CD8-positive, alpha-beta T cell (primary cell): ENCODE measurements at places on chromosomes 3 and 15.

DNA sequence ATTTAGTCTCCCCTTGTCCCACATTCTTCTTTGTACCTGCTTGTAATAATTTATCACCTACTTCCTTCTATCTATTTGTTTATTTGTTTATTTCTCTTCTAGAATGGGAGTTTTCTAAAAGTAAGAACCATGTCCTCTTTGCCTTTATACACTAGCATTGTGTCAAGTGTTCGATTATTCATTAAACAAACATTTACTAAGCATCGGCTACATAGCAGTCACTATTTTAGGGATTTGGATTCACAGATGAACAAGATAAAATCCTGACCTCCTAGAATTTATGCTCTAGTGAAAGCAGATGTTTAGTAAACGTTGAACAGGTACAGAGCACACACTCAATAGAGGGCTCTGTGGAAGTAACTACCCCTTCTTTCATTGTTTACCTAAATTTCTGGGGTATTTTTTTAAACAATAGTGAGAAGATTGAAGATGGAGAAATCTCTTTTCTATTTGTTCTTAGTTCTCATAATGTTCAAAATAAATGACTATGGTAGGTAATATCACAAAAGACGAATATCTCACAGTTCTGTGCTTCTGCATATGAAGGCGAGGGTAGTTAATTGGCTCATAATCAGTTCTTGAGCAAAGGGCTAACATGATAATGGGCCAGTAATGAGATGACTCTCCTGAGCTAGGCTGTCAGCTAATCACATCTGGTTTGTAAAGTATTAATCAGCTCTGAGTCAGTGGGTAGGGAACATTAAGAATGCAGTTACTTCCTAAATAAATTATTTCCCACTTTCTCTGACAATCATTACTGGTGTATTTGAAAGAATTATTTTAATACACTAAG is 111.9 kb downstream of the SLC9A9 start:
- DNase-seq: no peak

DNA sequence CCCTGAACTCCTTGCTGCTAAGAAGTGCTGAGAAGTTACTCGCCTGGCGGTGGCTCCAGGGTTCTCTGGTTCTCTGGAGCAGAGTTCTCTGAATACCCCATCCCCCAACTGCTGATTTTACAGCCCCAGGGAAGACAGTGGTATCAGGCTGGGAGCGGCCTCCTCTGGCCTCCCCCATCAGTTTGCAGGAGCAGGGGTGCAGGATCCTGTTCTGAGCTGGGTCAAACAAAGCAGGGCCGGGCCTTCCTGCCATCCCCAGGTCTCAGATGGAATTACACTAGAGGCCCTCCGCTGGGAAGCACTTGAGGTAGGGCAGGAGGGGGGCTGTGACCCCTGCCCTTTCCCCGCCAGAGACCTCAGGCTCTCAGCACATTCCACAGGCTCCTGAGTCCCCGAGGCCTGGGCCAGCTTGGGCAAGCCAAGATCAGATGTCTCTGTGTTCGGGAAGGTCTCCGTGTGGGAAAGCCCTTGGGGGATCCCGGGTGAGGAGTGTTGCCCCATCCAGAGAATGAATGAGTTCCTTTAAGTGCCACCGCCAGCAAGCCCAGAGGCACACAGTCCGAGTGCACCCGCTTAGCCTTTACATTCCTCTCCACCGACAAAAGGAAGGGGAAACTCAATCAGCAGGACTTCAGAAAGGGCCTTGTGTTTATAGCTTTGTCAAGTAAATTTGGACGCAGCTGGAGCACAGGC is 149.9 kb downstream of the LRRK1 start:
- DNase-seq: no peak

DNA sequence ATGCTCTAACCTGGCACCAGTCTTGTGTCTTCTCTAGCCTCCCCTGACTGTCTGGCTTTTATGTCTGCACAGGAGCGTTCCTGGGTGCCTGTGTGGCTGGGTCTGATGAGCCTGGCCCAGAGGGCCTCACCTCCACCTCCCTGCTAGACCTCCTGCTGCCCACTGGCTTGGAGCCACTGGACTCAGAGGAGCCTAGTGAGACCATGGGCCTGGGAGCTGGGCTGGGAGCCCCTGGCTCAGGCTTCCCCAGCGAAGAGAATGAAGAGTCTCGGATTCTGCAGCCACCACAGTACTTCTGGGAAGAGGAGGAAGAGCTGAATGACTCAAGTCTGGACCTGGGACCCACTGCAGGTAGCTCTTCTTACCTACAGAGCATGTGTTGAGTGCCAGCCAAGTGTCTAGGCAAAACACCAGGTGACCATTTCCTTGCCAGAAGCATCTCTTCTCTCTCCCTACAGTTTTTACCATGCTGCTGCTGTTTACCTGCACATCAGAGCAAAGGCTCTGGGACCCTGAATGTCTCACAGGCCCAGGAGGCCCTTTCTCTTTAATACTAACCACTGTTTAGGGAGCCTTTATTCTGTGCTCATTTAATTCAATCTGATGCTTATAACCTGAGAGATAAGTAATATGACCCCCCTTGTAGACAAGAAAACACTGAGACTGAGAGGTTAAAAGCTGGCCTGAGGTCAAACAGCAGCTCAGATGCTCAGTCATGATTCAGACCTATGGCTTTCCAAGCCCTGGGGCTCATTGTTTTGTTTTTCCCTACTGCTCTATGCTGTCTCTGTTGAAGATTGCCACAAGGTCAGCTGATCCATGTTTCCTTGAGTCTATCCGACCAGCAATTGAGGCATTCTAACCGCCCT is 10.4 kb downstream of the PODXL2 start:
- DNase-seq: no peak

GRCh38 chr15:22224241-22224671 is 143.9 kb downstream of the OR4M2 start:
- DNase-seq: no peak

DNA sequence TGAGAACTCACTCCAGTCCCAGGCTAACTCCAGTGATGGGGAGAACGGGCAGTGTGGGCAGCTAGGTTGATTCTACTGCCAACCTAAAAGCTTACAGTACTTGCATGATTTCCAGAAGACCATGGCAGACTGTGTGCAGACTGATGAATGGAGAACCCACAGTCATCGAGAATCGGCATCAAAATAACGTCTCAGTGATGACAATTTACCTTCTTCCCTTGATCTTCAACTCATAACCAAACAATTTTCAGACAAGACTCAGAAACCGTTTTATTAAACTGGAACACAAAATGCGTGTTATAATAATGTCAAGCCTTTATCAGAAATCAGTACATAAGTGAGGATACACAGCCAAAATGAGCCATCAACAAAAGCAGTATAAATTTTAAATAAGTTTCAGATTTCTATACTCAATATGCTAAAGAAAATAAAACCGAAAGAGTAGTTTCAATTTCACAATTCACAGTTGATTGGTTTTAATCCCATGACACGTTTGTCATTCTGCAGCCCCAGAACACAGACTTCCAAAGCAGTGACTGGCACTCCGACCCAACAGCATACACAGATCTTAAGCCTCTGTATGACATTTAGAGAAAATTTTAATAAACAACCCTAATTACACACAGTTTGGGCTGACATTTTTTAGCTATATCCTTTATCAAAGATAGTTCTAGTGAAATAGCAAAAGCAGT is 54.5 kb downstream of the ZMAT3 start:
- DNase-seq: no peak

DNA sequence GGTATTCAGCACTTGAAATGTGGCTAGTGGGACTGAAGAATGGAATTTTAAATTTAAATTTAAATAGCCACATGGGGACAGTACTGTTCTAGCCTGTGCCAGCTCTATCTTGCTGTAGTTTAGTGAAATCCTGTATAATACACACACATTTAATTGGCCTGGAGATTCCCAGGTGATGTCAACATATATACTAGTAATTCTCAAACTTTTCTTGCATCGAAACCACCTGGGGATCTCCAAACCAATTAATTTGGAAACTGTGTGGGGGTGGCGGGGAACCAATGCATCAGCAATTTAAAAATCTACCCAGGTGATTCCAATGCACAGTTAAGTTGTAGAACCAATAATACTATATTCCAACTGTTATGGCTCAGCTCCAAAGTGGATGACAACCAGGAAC is 228.9 kb upstream of the MRPL3 start:
- no peak for DNase-seq

DNA sequence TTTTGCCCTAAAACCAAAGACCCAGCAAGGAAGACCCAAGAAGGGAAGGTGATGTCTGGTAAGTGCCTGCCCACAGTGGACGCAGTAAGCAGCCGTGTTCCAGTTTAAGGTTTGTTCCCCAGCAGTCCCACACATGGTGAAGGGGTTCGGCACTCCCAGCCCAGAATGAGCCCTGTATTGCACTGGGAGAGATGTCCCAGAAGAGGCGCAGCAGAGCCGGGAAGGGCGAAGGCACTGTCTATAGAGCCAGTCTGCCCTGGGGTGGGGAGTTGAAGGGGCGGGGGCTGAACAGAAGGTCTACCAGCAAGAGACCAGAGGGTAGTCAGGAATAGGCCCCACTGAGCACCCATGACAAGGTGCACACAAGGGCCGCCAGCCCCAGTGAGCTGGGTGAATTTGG is 6.4 kb downstream of the TMEM158 start:
- DNase-seq: no peak

DNA sequence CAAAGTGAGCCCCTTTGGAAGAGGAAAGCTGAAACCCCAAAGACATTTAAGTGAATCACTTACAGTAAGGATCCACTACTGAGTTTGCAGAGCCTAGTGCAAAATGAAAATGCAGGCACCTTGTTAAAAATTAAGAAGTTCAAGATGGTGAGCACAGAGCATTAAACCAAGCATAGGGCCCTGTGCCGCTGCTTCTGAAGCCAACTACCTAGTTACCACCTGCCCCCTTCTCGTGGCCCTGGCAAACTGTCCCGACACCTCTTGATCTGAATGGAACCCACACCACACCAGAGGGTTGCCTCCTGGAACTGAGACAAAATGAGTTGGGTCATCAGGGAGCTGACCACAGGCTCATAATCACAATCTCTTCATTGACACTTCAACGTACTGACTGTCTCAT is 25.6 kb downstream of the LRRC2 start:
- DNase-seq: no peak

DNA sequence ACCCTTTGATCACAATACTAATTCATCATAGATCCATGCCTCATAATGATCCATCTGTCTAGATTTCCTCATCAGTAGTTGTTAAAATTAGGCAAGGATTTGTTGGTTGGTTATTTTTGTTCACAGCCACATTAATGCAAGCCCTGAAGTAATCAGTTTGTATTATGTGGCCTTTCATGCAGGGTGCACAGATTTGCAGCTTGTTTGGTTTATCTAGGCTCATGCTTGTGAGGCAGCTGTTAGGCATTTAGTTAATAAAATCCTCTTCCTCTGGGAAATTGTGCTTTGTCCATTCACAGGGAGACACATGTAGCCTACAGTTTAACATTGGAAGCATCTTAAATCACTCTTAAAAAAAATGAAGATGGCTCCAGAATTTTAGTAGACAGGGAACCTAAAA is 162.8 kb upstream of the ZNF385D start:
- no peak for DNase-seq

DNA sequence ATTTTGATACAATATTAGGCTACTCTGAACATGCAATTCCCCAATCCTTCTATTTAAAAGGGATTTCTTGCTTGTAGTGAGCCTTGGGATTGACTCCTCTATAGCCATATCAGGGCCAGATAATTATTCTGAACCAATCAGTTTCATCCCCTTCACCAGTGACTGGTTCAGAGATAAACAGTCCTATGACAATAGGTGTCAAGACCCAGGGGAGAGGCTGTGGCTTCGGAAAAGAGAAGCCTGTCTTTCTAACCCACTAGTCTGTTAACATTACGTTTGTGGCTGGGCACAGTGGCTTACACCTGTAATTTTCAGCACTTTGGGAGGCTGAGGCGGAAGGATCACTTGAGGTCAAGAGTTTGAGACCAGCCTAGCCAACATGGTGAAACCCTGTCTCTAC is 6.2 kb upstream of the ISLR2 start:
- DNase-seq: no peak

DNA sequence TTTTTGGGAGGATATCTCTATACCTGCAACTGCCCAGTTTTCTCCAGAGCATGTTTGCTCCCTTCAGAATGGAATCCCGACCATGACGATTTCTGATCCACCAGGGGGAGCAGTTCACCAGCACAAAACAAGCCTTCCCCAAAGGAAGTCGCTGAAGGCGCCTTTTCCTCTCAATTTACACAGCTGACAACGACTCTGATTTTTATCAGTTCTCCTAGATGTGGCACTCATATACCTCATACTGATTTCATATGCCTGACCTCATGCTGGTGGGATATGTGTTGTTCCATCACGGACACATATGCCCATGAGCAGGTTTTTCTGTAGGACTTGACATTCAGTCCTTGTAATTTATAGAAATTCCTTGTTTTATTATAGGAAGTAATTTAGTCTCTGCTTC is 1028.2 kb downstream of the MCTP2 start:
- DNase-seq: peak; percentile 9

- no peak for DNase-seq
Observed at GRCh38 chr3:191316876-191317603, 12.2 kb upstream of the CCDC50 start.

DNA sequence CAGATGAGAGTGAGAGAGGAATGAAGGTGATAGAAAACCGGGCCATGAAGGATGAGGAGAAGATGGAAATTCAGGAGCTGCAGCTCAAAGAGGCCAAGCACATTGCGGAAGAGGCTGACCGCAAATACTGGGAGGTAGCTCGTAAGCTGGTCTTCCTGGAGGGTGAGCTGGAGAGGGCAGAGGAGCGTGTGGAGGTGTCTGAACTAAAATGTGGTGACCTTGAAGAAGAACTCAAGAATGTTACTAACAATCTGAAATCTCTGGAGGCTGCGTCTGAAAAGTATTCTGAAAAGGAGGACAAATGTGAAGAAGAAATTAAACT is 88.9 kb downstream of the EOMES start:
- peak; percentile 5 for DNase-seq

- DNase-seq: peak; percentile 71
Observed at GRCh38 chr15:59917504-59918157, 86.5 kb upstream of the FOXB1 start.

DNA sequence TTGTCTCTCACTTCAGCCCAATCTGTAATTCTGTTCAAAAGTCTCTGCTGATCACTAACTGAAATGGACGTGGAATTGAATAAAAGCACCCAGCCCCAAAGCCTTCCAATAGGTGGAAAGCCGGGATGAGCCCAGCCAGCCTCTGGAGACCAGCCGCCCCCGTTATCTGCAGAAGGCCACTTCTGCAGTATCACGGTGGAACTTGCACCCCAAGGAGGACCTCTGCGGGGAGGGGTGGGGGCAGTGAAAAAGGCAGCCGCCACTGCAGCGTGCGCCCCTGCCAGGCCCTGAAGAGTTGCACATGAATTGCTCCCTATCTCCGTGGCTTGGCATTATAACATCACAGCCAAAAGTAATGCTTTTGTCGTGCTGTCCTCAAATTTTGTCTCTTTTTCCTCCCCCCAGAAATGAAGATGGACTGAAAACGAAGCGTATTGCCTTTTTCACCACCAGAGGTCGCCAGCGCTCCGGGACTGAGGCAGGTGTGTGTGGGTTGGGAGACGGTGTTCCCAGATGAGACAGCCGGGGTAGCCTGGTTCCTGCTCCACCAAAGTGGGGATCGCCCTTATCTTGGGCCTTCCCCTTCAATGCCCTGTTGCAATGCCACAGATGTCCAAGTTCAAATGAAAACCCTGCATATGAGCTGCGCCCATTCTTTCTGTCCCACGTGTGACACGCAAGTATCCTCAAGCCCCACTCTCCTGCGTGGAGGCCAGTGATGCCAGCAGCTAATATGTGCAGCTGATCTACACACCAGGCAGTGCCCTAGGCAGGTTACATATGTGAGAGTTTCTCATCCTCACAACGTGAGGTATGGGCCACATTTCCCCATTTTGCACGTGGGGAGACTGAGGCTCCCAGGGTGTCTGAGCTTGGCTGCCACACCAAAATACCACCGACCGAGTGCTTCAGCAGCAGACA is 96.0 kb downstream of the LRRK1 start:
- peak; percentile 68 for DNase-seq

GRCh38 chr3:25830373-25831280 is 40.7 kb downstream of the OXSM start:
- no peak for DNase-seq
